ENCODE measurements at places on chromosomes 1 and 21.

- DNase-seq, result no peak
Measured at GRCh38 chr1:20323613-20323920, 32.9 kb downstream of the VWA5B1 start.

DNA sequence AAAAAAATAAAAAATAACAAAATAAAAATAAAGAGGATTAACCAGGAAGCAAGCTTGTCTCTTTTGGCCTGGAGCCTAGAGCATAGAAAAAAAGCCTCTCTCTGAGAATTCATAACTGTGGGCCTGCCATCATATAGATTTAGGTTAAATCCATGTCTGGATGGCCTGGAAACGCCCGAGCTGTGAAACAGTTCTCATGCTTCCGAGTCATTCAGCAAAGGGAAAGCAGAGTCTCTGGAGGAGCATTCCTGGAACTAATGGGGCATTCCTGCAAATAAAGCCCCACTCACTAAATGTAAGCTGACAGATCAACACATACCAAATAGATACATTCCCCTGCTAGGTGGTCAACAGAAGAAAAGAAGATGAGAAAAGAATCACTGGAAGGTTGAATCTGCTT, 75.8 kb upstream of the GNG4 start:
- no peak for DNase-seq

DNA sequence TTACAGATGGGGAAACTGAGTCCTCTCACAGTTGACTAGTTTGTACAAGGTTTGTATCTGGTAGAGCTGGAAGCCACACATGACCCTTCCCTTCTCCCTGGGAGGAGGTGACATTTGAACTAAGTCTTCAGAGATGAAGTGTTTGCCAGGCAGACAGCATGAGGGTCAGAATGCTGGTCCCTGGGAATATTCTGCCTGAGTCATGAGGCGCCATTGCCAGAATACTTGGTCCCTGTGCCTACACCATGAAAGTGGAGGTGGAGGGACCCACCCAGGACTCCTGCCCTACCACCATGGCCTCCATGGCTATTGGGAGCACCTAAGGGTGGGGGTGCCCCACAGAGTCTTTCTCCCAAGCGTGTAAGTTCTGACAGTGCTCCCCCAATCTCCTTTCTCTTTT, 7.0 kb downstream of the RPS6KA1 start:
- no peak for DNase-seq

DNA sequence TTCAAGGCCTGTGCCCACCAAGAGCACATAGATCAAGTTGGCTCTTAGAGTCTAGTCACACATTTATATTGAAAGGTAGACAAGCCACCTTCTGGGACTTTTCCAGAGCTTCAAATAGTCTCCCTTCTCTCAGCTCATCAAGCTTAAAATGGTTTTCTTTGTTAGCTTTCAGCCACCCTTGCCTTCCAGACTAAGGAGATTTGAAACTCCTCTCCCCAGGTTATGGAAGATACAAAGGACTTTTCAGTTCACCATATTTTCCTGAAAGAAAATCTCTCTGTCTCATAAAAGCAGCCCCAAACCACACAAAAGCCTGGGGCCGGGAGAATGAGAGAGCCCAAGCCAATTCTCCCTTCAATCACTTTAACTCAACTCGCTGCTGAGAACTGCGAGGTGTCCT, 134.1 kb downstream of the ZC3H11B start:
- DNase-seq, result no peak

DNA sequence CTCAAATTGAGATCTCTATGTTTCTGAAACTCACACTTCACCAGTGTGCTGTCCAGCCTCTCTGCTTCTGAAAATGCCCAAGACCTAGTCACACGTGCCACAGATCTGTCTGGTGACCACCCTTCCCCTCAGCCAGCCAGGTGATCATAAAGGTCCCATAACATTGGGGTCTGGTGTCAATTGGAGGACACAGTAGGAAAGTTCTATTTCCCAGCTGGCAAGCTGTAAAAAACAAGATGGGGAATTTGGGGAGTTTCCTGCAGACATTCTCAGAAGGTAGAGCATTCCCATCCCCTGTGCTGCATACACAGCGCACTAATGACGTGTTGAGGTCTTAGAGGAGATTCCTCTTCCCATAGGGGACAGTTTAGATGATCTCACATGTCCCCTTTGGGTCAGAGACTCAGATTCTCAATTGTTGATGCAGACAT, 50.1 kb downstream of the RPS6KA1 start:
- DNase-seq, result no peak

DNA sequence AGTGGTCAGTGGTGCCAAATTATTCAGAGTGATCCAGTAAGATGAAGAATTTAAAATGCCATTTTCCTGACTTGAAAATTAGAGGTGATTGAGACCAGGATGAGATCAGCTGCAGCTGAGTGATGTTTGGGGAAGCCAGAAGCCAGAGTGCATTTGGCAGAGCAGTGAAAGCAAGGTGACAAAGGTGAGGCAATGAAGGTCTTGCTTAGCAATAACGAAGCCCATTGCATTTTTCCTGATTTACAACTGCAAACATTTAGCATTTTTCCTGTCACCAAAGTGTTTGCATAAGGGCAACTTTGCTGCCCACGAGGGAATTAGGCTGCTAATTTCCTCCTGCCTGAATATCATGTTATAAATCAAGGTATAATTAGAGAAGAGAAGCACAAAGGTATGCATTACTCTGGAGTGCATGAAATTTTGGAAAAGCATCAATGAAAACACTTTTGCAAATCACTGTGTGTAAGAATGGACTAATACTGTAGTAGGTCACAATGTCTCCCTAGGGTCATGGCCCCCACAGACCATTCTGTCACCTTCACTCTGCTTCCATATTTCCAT, 188.2 kb upstream of the LYPLAL1 start:
- DNase-seq, result no peak

DNA sequence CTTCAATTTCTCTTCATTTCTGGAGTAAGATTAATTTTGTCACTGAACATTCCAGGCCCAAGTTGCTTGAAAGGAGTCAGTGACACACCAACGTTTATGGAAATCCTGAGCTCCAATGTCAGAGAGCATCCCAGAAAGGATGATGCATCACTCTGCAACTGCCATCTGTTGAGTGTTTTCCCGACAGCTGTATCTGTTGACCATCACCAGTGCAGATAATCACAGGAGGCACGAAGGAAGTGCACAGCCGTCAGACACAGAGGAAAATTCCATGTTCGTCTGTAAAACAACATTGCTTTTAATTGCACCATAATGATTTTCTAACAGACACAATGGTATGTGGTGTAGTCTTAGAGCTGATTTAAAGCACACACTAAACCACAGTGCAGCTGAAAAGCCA, 376.7 kb upstream of the ADGRL2 start:
- DNase-seq, result no peak

DNA sequence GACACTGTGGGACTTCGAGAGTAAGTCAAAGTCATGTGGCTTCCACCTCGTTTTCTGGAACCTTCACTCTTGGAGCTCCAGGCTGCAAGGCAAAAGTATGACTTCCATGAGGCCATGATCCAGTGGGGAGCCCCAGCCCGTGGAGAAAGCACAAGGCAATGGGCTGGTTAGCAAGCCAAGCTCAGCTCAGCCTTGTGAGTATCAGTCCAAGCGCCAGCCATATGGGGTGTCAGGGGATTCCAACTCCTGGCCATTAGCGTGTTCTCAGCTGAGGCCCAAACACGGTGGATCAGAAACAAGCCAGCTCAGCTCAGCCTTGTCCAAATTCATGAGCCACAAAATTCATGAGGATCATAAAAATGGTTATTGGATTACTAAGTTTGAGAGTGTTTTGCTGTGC, 261.0 kb downstream of the RHOU start:
- no peak for DNase-seq

DNA sequence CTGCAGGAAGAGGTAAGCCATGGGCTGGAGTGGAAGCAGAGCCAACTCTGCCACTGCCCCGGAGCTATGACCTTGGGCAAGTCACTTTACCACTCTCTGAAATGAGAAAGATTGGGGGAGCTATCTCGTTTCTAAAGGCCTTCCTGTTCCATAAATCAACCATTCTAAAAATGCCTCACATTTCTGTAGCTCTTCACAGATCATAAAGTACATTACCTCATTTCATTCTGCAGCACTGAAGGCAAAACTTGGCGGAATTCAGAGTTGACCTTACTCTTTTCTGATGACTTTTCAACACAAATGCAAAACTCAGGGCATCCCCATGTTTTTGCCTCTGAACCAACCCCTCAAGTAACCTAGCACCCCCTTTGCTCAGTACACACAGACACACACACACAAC, 404.0 kb upstream of the NFIA start:
- no peak for DNase-seq

DNA sequence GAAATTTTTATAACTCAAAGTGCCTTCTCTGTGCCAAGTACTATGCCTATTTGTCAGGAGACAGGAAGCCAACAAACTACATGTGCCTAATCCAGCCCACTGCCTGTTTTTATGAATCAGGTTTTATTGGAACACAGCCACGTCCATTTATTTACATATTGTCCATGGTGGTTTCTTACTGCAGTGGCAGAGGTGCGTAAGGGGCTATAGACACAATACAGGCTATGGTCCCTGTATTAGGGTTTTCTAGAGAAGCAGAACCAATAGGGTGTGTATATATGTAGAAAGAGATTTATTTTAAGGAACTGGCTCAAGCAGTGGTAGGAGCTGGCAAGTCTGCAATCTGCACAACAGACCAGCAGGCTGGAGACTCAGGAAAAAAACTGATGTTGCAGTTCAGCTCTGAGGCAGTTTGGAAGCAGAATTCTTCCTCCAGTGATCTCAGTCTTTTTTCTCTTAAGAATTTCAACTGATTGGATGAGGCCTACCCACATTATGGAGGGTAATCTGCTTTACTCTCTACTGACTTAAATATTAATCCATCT, 15.4 kb downstream of the PPIE start:
- DNase-seq, result no peak
